ENCODE measurements at places on chromosomes 3 and 15.

DNA sequence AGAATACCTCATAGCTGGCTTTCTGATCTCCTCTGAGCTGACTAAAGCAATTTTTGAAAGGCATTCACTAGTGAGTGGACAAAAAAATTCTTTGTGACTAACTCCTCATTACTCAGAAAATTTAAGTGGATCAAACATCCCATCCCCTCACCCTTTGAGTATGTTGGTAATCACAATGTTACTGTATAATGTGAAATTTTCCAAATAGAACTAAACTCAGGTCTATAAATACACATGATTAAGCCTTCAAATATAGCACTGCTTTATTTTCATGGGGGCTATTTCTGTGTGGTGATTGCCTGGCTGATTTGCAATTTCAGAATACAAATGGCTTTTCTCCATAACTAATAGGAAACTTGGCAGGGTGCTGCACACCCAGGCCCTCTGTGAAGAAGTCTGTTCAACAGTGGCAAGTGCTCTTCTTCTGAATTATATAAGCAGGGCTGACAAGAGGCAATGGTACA, 45.9 kb upstream of the ACTC1 start:
- DNase-seq: no peak

DNA sequence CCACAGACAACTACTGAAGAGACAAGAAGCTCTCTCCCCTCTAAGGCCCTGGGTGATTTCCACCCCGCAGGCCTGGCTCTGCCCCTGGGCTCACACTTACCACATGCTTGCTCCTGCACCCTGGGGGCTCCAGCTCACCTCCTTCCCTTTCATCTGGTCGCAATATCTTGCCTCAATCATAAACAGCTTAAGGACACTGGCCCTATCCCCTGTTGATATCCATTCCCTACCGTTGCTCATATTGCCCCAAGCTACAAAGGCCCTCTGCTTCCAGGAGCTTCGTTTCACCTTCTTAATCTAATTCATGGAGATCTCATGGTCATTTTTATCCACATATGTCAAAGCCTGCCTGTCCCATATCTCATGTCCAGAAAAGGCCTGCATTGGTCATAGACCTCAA, 46.0 kb upstream of the TSEN2 start:
- DNase-seq: no peak

GRCh38 chr15:63491116-63491827, 13.1 kb upstream of the USP3 start:
- no peak for DNase-seq

GRCh38 chr3:128236657-128237056, 83.4 kb downstream of the EEFSEC start:
- DNase-seq: no peak

GRCh38 chr3:176919836-176920765, 277.2 kb downstream of the TBL1XR1 start:
- no peak for DNase-seq

DNA sequence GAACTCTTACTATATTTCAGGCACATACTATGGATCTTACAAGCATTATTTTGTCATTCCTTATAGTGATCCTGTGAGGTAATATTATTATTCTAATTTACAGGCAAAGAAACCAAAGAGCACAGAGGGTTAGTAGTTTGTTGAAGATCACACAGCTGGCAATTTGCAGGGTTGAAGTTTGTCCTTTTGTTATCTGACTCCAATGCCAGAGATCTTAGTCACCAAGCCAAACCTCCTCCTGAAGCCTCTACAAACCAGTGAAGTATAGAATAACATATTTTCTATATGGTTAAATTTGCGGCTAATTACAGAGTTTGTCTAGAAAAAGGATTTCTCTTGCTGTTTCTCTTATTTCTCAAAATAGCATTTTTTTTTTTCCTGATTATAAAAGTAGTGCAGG, 11.2 kb downstream of the ISLR2 start:
- DNase-seq: no peak

- no peak for DNase-seq
Measured at GRCh38 chr15:86706813-86707212, 627.1 kb downstream of the AGBL1 start.

- no peak for DNase-seq
Measured at GRCh38 chr3:12758025-12758781, 856 bp downstream of the TMEM40 start.

DNA sequence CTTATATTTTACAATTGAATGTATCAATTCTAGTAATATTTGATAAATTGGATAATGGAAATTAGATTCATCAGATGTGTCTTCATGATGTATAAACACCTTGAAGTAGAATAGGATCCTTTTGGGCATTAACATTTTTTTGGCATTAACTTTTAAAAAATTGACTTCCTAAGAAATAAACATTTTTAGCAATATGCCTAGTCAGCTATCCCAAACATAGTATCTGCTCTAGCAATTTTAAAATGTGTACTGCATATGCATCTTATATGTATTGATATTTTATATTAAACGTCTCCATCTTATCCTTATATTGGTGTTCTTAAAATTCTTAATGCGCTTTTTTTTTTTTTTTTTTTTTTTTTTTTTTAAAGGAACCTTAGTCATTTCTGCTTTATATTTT, 8.5 kb downstream of the CCNDBP1 start:
- no peak for DNase-seq

DNA sequence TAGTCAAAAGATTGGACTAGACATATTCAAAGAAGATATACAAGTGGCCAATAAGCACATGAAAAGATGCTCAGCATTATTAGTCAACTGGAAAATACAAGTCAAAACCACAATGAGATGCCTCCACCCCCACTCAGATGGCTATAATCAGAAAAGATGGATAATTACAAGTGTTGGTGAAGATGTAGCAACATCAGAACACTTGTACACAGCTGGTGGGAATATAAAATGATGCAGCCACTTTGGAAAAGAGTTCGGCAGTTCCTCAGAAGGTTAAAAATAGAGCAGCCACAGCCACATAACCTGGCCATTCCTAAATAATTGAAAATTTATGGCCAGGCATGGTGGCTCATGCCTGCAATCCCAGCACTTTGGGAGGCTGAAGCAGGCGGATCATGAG, 38.4 kb downstream of the HEG1 start:
- no peak for DNase-seq

GRCh38 chr15:46618984-46619383, 984.2 kb downstream of the SQOR start:
- DNase-seq: no peak

DNA sequence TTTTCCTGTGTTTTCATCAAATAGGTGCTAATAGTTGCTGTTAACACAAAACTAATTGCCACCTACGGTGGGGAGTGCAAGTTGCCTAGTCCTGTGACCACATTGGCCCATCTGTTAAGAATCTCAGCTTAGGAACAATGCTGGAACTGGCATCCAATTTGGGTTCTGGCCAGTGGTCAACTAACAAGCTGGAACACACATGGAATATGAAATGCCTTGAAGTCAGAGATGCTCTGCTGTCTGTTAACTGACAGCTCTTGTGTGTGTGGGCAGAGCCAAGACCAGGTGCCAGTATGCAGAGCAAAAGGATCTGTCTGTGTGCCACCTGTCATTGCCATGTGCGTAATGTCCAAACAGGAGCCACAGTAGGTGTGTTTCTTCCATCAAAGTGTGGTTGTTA, 460.8 kb downstream of the ROBO2 start:
- DNase-seq: no peak

DNA sequence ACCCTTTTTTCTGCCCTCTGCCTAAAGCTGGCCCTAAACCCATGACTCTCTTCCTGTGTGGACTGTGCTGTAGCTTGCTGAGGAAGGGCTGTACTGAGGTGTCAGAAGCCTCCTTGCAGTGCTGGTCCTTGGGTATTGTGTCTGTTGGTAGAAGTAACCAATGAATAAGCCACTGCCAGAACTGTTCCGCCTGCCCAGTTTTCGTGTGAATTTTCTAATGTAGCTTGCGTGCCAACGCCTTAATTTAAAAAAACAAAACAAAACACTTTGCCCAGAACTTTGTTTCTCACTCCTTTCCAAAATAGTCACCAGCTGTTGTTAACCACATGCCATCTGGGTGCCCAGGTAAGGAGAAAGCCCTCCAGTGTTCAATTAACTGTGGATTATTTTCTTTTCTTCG, 101.9 kb downstream of the KLHL25 start:
- DNase-seq: peak; percentile 80

DNA sequence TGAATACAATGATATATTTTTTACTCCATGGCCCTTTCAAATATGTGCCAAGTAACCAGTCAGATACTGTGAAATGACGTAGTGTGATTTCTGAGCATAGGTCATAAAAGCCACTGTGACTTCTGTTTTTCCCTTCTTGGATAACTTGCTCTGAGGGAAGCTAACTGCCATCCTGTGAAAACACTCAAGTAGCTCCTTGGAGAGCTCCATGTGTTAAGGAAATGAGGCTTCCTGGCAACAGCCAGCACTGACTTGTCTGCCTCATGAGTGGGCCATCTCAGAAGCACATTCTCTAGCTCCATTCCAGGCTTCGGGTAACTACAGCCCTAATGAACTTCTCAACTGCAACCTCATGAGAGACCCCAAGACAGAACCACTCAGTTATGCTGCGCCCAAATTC, 9.5 kb upstream of the CCDC80 start:
- DNase-seq: no peak

All from stimulated activated effector memory CD8-positive, alpha-beta T cell treated with anti-CD3 and anti-CD28 coated beads, Interleukin-12 subunit alpha, Interleukin-12 subunit beta, amount 100 ng/mL, for 72 hours (primary cell).